ENCODE measurements at places on chromosomes 7 and 10.

DNA sequence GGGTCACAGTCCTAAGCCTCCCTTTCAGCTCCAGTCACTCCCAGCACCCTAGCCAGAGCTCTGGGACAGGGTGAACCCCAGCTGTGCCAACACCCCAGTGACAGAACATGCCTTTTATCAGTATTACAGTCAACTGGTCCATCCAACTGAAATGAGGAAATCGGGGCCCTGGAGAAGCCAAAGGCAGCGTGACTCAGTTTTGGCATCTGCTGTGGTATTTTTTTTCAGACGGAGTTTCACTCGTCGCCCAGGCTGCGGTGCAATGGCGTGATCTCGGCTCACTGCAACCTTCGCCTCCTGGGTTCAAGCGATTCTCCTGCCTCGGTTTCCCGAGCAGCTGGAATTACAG lies 3.4 kb upstream of the CLDN15 start:
- no peak for ATAC-seq

GRCh38 chr7:40097728-40098127 lies 36.7 kb downstream of the MPLKIP start:
- ATAC-seq = no peak

DNA sequence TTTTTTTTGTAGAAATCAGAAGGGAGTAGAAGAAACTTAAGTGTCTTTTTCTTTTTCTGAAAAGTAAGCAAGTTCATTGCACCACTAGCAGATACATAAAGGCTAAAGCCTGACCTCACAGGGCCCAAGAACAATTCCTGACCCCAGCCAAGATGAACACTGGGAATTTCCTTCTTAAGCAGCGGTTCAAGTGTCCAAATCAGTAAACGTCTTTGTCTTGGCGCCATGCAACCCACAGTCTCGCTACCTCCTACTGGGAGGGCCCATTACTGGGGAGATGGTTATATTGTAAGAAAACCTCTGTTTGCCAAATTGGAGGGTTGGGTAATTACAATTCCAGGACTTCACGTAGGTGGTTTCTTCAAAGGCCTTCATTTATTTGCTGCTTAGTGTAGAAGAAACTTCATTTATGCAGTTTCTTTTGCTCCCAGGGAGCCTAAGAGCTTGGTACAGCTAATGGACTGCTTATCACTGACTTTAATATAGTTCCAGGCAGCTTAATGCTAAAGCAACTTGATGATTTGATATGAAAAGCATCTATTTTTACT lies 58.3 kb upstream of the ADRB1 start:
- ATAC-seq = no peak

- no peak for ATAC-seq
These were observed 46.2 kb upstream of the GDF10 start for GRCh38 chr10:47253651-47254375.

DNA sequence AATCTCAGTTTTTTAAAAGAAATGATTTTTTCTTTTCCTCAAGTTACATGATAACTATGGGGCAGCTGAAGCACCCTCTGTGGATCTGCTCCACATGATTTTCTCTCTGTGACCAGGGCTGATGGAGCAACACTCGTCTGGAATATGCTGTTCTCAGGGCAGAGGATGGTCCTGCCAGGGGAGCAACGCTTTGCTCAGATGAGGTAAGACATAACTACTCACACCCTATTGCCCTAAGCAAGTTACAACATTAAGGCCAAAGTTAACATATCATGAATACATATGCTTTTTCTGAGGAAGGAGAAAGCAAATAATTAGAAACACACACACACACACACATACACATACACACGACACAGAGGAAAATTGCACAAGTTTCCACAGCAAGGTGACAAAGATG lies 71.4 kb downstream of the CALCR start:
- ATAC-seq = no peak

DNA sequence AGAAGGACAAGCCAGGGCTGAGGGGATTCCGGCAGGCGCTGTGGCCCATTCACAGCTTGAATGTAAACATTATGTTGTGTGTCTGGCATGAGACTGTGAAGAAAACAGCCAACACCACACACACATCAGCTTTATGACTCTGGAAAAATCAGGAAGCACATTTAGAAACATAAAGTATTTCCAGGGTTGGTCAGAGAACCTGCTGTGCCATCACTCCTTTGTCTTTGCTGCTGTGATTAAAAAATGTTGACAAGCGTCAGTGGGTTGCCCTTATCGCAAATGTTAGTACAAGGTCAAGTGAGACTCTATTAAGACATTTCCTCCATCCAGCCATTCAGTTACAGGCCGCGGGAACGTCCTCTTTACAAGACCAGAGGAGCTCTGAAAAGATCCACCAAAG lies 95.4 kb downstream of the TAX1BP1 start:
- no peak for ATAC-seq

DNA sequence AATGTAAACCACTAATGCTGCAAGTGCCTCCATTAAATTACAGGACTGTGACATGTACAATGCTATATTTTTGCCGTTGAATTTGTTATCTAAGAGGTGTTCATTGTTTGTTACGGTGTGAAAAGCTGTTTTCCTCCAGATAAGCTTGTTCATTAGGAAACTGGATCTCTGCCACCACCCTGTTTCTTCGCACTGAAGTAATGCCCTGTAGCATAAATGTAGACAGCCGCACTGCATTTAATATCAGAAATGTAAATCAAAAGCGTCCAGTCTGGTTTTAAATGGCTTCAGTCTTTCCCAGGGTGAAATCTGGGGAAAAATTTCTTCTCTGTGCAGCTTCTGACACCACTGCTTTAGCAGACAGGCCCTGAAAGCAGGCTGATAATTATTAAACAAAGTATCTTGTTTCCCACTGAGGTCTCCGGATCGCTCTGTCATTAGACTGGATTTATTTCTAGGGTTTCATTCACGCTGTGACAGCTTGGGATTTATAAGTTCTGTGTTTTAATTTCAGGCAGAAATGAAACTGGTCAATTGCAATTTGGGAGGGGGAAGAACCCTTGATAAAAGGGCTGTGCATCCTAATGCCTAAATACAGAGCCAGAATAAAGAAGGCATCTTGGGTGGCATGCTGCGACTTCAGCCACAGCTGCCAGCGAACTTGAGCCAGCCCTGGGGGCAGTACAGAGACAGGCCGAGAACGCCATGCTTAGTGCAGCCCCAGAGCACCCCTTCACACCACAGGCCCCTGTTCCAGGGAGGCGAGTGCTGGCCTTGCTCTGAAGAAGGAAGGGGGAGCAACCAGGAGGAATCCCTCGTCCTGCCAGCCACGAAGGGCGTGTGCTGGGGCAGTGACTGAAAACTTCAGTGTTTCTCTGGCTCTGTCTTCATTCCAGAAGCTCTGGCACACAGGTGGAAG lies 547.7 kb upstream of the GALNT17 start:
- peak; percentile 16 for ATAC-seq

DNA sequence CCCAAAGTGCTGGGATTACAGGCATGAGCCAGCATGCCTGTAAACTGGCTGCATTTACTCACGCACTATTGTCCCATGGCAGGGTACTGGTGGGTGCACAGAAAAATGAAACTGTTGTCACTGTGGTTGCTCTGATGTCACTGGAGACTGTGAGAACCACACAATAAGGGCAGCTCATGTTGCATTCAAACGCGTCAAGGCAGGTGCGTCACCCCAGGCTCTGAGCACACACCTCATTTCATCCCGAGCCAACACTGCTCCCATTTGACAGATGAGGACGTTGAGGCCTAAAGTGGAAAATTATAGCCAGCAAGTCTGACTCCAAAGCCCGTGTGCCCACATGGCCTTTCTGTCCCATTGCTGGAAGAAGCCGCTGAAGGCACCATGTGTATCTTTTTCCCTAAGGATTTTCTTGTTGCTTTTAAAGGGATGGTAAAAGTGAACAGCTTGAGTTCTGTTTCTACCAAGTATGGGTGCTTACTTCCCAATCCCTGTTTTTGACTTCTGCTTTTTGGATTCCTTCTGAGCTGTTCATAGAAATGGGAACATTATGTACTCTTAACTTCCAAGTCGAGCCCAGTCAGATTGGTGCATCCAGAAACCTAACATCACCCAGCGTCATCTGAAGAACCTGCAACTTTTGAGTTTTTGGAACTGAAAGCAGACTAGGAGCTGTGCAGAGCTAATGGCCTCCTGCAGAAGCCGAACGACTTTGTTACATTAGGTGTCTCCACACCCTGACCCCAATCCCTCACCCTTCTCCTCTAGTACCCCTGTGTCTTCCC lies 60.1 kb upstream of the CARD11 start:
- no peak for ATAC-seq

DNA sequence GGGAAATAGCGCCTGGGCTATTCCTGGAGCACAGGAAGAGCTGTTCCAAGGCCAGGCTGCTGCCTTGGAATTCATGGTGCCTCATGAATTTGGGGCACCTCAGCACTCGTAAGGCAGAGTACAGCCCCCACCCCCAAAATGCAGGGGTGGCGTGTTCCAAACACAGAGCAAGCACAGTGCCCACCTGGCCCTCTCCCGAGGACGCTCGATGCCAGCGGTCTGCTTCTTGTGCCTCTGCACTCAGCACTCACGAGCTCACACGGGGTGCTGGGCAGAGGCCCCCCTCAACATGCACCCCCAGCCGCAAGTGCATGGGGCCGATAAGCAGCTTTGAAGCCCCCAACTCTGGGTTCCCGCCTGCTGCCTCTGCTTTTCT lies 60.1 kb downstream of the ZRANB1 start:
- no peak for ATAC-seq

GRCh38 chr10:63653747-63654146 lies 132.5 kb downstream of the REEP3 start:
- no peak for ATAC-seq

DNA sequence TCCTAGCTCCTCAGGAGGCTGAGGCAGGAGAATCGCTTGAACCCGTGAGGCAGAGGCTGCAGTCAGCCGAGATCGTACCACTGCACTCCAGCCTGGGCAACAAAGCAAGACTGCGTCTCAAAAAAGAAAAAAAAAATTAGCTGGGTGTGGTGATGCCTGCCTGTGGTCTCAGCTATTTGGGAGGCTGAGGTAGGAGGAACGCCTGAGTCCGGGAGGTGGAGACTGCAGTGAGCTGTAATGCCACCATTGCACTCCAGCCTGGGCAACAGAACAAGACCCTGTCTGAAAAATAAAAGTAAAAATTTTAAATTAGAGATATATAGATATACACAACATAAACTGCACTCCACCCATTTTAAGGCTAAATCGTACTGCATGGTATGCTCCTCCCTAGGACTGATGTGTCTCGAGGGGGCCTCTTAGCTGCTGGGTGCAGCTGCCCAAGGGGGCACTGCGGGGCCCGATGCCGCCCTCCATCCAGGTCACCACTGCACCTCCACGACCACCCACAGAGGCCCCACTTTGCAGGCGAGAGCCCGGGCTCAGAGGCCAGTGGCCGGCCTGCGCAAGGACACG lies 40.9 kb upstream of the FOXK1 start:
- no peak for ATAC-seq

- ATAC-seq = no peak
These were observed 121.9 kb downstream of the PAXIP1 start for GRCh38 chr7:154881026-154881425.

DNA sequence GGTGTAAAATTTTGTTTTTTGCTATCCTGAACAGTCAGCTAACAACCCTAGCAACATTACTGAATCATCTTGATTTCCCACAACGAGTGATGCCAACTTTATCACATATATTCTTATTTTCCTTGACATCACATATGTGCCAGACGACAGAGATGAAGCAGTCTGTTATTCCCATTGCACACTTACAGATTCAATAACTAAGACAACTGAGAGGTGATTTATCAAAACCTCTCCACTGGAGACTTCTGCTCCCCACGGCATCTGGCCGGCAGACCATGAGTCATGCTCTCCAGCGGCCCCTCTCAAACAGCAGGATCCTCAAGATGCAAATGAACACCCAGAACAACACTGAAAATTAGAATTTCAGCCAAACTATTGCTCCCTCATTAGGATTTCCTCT lies 57.1 kb downstream of the AMPH start:
- no peak for ATAC-seq

DNA sequence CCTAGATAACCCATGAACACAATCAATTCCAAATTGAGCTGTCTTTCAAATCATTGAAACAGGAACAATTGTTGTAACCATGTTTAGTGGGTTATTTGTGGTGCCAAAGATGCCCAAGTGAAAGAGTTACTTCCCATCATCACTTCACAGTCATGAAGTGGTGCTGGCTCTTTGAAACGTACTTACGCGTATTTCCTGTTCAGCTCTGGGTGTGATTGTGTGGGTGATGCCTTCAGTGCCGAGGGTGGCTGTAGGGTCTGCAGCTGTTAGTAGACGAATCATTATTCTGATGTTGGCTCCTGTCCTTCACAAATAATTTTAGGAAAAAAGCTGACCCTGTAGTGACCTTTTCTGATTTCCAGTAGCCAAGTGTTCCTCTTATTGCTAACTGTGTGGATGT lies 323.1 kb upstream of the KIAA1217 start:
- ATAC-seq = no peak

DNA sequence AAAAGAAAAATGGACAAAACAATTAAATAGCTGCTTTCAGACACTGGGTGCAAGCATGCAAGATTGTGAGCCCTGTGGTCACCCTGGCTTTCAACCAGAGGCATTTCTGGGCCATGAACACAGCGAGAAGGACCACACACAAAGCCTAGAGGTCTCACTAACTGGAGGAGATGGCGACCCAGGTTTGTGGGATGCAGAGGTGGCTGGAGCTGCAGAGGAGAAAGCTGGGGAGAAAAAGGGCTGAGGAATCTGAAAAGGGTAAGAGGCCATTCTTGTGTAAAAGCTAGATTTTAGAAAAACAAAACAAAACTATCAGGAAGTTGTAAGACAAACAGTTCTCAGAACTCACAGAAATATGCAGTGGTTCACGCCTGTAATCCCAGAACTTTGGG lies 30.1 kb upstream of the PTPRN2 start:
- ATAC-seq = no peak

DNA sequence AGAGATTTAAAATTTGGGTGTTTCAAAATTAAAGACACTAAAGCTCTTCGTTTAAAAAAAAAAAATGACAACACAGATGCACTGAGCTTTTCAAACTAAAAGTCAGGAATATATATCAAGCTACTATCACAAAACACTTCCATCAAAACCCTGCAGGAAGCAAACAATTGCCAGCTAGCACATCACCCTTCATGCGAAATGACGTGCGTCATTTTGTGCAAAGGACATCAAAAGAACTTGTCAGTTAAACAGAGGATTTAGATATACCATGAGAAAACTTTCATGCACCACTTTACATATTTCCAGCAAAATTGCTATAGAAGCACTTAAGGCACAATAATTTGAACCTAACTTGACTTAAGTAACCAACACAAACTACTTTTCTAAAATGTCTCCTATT lies 264.7 kb downstream of the GRM8 start:
- ATAC-seq = no peak

DNA sequence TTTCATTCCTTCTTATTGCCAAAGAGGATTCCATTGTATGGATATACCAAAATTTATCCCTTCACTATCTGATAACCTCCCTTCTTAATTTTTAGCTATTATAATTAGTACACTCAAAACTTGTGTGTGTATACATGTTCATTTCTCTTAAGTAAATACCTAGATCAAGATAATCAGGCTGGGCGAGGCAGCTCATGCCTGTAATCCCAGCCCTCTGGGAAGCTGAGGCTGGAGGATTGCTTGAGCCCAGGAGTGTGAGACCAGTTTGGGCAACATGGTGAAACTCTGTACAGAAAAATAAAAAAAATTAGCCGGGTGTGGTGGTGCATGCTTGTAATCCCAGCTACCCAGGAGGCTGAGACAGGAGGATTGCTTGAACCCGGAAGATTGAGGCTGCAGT lies 15.8 kb upstream of the ACHE start:
- no peak for ATAC-seq

Data from SK-N-SH treated with all-trans-retinoic acid at 6 μM for 48 hours (cell line).